A549 treated with DMSO at 1 μM for 4 hours (cell line): ENCODE measurements at places on chromosomes 1 and 21. TPM values are rescaled to one million over a fixed set of nuclear protein-coding genes. Genes with fewer than 3 reads are reported as not detected.

Gene GFI1
- total RNA-seq, result 0.14 to 0.38 TPM (median 0.23 TPM) in 5 replicates

Gene COL9A2
- 0.14 to 0.49 TPM (median 0.19 TPM) in 5 replicates for total RNA-seq

Gene SERPINC1
- total RNA-seq, result 0.07 TPM in 2 of 5 replicates, not detected in the others

Gene USH2A
- total RNA-seq, result not detected in 5 replicates

Gene ARHGAP29
- 16.9 to 23.8 TPM (median 20.2 TPM) in 5 replicates for total RNA-seq

Gene CBS
- total RNA-seq, result 10.9 to 12.1 TPM (median 11.7 TPM) in 5 replicates

Gene HAPLN2
- 0.05 to 0.19 TPM in 2 of 5 replicates, not detected in the others for total RNA-seq

Gene SELENOF
- total RNA-seq, result 150 to 180 TPM (median 160 TPM) in 5 replicates

Gene HSPA6
- total RNA-seq, result 1.5 to 11.0 TPM (median 3.6 TPM) in 5 replicates

Gene NPL
- 0.41 to 1.2 TPM (median 1.1 TPM) in 5 replicates for total RNA-seq

Gene LYPD8
- 0.11 to 0.32 TPM (median 0.17 TPM) in 3 of 5 replicates, not detected in the others for total RNA-seq

Gene SHISAL2A
- total RNA-seq, result 0.16 TPM in 1 of 5 replicates, not detected in the others

Gene CD101
- total RNA-seq, result 0.19 to 0.56 TPM (median 0.38 TPM) in 5 replicates

Gene FAM110D
- 0.03 to 0.07 TPM (median 0.04 TPM) in 3 of 5 replicates, not detected in the others for total RNA-seq

Gene PM20D1
- total RNA-seq, result not detected in 5 replicates

Gene DAB1
- not detected in 5 replicates for total RNA-seq

Gene TMIGD3
- not detected in 5 replicates for total RNA-seq

Gene AVPR1B
- total RNA-seq, result not detected in 5 replicates

Gene OPTC
- total RNA-seq, result not detected in 5 replicates

Gene SLC35F3
- total RNA-seq, result 3.3 to 6.6 TPM (median 5.9 TPM) in 5 replicates

Gene SYTL1
- total RNA-seq, result 0.10 to 0.68 TPM (median 0.35 TPM) in 5 replicates

Gene RIPPLY3
- total RNA-seq, result 0.38 to 0.93 TPM (median 0.70 TPM) in 5 replicates

Gene PTAFR
- total RNA-seq, result 0.24 to 0.38 TPM (median 0.29 TPM) in 5 replicates

Gene FCN3
- total RNA-seq, result not detected in 5 replicates

Gene CFAP141
- total RNA-seq, result not detected in 5 replicates

Gene KRTAP10-3
- total RNA-seq, result not detected in 5 replicates

Gene KRTAP21-2
- not detected in 5 replicates for total RNA-seq

Gene OR2AK2
- not detected in 5 replicates for total RNA-seq
